ENCODE measurements at places on chromosomes 5 and 9.

DNA sequence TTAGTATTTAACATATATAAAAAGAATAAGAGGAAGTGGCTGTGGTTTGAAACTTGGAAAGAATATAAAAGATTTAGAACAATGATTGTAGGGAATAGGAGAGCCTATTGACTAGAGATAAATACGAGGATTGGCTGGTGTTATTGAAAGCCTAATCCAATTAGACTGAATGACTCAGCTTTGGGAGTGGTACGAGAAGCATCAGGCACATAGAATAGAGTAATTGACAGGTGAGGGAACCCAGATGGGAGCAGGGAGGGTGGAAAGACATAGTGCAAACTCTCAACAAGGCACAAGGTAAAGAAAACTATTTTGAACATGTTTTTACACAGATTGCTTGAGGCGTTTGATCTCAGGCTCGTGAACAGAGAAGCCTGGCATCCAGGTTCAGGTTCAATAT lies 338.9 kb upstream of the KLF9 start:
- no peak for DNase-seq

GRCh38 chr5:131514316-131515283 lies 120.4 kb downstream of the RAPGEF6 start:
- peak; percentile 1 for DNase-seq

- no peak for DNase-seq
These were observed 374.6 kb downstream of the OSTF1 start for GRCh38 chr9:75462866-75463265.

GRCh38 chr5:17434982-17435381 lies 63.0 kb upstream of the TAF11L2 start:
- DNase-seq, result no peak

- no peak for DNase-seq
These were observed 38.9 kb upstream of the TIFAB start for GRCh38 chr5:135491038-135491551.

GRCh38 chr5:180673371-180674089 lies 24.1 kb upstream of the FLT4 start:
- no peak for DNase-seq

DNA sequence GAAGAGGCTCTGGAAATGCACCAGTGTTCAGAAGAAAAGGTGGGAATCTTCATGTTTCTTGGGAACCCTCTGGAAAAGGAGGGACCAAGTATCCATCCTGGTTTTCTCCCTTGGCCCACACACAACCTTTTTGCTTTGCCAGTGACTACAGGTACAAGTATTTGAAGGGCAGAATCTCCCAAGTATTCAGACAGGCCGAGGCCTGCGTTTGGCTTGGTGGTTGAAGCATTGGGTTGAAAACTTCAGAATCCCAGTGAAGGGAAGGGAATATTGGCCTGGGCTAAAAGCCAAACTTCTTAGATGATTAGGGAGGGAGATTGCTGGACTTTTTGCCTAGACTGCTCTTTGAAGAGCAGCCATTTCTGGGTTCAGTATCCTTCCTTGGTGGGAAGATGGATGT lies 71.9 kb downstream of the UBAP1 start:
- DNase-seq, result no peak

- no peak for DNase-seq
These were observed 7.2 kb upstream of the MEF2C start for GRCh38 chr5:88890070-88890781.

DNA sequence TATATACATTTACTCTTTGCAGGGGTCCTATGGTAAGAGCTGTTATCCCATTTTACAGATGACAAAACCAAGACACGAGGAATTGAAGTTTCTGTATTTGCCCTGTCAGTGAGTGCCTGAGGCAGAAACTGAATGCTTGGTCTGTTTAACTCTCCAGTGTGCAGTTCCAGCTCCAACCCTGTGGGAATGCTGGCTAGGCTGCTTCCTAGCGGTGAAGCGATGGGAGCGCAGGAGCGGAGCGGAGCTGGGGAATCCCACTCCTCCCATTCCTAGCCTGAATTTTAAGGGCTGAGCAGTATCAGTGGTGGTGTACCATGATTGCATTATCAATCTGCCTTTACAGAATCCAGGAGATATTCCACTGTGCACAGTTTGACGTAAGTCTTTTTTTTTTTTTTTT lies 202.3 kb downstream of the LRRC70 start:
- DNase-seq, result no peak

DNA sequence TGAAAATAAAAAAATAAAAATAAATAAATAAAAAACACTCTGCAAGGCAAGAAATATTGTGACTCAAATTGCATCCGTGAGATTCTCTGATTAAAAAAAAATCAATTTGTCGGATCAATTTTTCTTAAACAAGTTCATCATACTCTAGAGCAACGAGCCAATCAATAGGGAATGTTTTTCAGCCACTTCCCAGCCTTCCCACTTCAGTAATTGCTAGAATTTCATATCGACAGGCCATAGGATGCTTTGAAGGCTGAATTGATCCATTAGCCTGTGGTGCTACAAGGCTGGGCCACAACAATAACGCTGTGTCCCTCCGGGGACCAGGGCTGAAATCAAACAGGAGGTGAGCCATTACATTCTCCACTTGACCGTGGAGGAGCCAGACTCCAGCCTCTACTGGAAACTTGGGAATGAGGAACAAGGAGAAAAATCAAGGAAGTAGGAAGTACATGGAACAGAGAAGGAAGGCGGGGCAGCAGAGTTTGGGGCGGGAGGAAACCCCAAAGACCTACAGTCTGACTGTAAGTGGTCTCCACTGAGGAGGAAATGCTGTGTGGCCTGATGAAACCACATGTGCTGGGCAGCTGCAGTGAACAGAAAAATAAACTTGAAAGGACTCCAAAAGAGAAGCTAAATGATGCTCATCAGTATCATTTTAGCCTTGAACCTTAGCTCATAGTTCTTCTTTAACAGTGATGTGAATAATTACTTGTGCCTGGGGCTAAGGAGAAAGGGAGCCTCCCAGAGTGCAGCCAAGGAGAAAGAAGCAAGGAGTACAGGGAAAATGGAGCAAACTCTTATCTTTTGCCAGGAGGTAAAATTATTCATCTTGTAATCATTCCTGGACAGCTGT lies 308.6 kb downstream of the TLE1 start:
- no peak for DNase-seq

GRCh38 chr5:152956943-152957613 lies 533.4 kb upstream of the GRIA1 start:
- DNase-seq, result no peak

GRCh38 chr5:105695941-105696340 lies 1974.8 kb downstream of the EFNA5 start:
- DNase-seq, result no peak

GRCh38 chr5:173648308-173648866 lies 31.9 kb upstream of the BOD1 start:
- no peak for DNase-seq

- DNase-seq, result no peak
These were observed 182.8 kb upstream of the TARS1 start for GRCh38 chr5:33257807-33258429.

DNA sequence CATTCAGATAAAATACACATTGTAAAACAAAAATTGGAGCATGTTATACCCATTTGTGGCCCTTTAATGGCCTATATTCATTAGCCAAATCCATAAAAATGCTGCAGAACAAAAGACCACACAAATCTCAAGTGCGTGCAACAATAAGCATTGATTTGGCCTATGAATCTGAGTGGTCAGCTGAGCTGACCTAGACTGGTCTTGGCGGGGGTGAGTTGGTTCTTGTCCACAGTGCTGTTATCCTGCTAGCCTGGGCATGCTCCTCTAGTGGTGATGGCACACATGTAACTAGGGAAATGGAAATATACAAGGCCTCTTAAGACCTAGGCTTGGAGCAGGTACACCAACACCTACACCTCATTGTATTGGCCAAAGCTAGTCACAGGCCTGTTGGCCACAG lies 122.2 kb upstream of the TBCA start:
- no peak for DNase-seq

DNA sequence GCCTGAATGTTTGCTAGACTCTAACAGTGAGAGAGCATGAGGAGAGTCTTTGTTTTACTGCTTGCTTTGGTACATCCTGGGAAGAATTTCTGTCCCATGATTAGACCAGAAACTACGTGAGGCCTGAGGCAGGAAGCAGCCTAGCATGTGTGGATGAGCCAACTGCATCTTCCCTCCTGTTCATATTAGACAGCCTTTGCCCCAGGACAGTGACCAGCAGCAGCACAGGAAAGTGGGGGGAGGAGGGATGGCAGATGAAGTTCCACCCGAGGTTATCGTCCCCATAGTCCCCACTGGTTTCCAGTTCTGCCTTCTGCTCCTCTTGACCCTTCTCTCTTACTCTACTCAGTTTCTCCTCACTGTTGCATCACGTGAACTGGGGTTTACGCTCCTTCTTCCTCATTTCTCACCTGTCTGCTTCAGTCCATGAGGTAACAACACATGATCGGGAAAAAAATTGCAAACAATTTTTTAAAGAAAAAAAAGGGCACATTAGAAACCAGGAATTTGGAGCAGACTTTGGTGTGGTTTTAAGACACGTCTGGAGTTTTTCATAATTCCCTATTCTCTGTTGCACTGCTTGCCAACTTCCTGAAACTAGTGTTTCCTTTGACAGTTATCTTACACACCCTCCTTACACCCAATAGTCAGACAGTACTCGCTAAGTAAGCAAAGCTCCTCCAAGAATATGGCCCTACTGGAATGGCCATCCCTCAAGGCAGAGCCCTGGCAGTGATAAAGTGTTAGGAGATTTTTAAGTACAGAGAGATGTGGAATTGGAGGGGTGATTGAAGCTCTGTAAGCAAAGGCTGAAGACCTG lies 84.1 kb downstream of the SNX18 start:
- no peak for DNase-seq

DNA sequence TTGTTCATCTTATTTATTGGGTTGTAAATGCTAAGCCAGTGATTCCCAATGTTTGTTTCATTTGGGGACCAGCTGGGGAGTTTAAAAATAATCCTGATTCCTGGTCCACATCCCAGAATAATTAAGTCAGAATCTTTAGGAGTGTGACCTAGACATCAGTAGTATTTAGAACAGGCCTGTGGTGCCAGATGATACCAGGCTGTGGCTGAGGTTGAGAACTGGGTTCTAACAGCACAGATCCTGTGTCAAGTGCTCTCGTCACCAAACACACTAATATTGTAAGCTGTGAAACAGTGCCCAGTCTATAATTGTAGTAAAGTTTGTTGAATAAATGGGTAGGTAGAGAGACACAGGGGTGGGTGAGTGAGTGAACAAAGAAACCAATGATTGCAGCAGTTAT lies 172.1 kb upstream of the PPP1R2B start:
- DNase-seq, result no peak

DNA sequence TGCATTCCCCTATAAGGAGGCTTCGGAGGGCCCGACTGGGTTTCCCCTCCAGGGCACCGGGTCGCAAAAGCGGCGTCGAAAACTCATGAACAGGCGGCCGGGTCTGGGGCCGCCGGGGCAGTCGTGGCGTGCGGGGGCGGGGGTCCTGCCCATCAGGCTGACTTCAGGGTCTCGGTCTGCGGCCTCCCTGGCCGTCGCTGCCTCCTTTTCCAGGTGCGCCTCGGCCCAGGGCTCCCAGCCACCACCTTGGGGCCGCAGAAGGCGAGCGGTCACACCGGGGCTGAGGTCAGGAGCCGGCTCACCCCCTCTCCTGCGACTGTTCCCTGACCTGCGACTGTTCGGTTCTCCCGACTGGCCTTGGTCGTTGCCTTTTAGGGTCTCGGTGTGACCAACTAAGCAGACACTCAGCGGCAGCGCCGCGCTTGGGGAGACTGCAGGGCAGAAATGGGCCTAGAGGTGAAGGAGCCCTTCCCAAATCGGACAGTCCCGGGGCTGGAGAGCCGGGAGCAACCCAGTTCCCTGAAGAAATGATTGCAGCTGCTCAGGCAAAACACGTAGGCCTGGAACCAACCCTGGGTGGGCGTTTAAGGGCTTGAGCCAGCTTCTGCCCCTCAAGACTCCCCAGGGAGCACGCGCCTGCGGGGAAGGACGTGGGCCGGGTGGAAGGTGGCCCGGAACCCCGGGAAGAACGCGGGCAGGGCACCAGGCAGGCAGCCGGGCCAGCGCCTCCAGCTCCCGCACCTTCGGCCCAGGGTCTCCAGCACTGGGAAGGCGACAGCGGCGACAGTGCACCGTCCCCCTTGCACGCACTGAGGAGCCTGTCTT lies 11.2 kb downstream of the IRX2 start:
- DNase-seq, result no peak

GRCh38 chr9:130927995-130928900 lies 10.8 kb downstream of the FIBCD1 start:
- no peak for DNase-seq

DNA sequence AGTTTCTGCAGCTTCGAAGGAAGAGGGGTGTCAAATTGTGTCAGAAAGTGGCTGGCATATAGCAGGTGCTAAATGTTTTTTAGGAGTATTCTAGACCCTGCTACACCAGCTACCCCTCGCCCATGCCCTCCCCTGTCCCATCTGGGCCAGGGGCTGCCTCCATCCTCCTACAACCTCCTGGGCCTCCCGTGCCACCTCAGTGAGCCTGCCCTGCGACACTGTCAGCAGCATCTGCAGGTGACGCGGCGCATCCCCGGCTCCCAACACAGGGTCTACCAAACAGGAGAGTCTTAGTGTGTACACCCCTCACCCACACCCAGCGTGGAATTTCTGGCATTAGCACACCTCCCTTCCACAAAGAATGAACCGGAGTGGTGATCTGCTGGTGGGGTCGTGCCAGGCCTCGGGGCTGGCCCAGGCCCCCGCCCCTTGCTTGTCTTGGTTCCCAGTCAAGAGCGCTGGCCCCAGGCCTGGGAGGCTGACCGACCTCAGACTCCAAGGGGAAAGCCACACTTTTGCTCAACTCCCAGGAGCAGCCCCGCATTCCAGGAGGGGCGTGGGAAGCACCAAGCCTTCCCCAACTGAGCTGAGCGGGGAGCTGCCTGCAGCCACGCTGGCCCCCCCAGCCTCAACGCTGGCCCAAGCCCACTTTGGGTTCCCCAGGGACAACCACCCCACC lies 55.2 kb downstream of the NEURL1B start:
- no peak for DNase-seq

DNA sequence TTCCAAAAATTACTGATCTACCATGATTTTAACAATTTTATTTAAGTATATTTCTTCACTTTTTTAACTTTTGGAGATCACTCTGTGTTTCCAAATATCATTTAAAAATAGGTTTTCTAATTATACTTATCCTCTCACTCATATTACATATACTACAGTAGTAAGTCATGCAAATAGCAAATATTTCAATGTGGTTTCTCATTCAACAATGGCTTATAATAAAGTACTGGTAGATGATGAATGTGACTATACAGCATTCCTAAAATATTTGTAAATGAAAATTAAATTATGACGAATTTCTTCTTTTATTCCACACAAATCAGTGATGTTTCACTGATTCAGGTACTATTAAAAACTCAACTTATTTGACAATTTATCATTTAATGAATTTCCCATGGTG lies 176.3 kb upstream of the MEF2C start:
- DNase-seq, result no peak
